Non-pigmented ciliary epithelial cell (primary cell): ENCODE measurements at places on chromosomes 16 and 17.
A peak's percentile ranks its signal among the peaks of the same experiment; 100 is the strongest.

GRCh38 chr16:2366660-2367309 lies 26.3 kb upstream of the ABCA3 start:
- DNase-seq = no peak

DNA sequence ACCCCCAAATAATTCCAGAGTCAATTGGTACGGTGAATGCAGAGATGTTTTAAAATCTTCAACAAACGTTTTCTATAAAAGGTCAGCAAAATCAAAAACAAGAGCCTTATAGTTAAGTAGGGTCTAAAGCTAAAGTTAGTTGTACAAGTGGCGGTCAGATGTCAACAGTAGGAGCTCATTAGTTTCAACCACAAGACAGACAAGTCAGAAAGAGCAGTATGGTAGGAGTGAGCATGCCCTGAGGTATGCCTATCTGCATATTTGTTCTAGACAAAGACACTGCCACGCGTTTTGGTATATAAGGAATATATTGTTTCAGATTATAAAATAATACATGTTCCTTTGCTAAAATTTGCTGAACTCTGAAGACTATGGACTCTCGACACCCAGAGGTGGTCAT lies 431.5 kb upstream of the KIF2B start:
- DNase-seq = no peak

GRCh38 chr16:57299009-57299718 lies 14.7 kb upstream of the PLLP start:
- peak; percentile 36 for DNase-seq

GRCh38 chr17:72696156-72696555 lies 396.3 kb downstream of the SLC39A11 start:
- no peak for DNase-seq

- no peak for DNase-seq
Observed at GRCh38 chr16:23334457-23334853, 32.4 kb downstream of the SCNN1B start.
